ENCODE measurements at places on chromosomes 3 and 15.

DNA sequence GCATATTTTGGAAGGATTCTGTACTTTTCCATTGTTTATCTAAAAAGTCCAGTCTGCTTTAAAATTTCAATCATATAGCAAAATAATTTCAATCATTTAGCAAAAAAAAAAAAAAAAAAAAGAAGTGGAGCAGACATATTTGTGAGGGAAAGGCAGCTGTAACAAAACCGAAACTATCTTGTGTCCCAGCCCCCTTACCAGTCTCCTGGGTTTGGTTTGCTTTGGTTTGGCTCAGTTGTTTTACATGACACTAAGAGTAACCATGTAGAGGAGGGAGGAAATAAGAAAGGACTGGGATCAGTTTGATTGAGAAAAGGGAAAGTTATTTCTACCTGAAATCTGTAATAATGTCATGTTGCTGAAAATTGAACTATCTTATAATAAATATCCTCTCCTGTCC, 158.8 kb upstream of the GADL1 start:
- no peak for DNase-seq

- DNase-seq: no peak
Observed at GRCh38 chr3:46162975-46163555, 45.0 kb downstream of the CCR1 start.

DNA sequence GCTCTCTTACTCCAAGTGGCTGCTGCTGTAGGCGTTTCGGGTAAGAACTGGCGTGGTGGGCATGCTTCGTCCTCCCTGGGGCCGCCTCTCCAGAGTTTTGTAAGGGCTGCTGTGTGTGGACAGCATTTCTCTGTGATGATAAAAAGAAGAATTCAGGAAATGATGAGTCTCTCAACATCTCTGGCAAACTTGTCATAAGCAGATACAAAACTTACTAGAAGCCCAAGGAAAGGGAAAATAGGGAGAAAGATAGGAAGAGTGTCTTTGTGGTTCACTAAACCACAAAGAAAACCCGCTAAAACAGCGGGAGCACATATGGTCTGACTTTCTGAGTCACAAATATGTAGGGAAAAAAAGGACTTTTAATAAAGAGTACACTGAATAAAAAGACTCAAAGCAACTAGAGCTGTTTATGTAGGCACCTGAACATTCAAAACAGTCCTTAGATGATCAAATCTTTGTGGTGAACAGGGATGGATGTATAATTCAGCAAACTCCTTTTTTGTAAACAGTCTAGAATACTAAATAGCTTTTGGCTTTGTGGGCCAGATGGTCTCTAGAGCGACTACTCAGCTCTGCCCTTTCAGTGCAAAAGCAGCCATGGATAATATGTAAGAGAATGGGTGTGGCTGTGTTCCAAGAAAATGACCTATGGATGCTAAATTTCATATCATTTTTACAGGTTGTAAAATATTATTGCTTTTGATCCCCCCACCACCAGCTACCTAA, 60.4 kb upstream of the LMOD3 start:
- no peak for DNase-seq

DNA sequence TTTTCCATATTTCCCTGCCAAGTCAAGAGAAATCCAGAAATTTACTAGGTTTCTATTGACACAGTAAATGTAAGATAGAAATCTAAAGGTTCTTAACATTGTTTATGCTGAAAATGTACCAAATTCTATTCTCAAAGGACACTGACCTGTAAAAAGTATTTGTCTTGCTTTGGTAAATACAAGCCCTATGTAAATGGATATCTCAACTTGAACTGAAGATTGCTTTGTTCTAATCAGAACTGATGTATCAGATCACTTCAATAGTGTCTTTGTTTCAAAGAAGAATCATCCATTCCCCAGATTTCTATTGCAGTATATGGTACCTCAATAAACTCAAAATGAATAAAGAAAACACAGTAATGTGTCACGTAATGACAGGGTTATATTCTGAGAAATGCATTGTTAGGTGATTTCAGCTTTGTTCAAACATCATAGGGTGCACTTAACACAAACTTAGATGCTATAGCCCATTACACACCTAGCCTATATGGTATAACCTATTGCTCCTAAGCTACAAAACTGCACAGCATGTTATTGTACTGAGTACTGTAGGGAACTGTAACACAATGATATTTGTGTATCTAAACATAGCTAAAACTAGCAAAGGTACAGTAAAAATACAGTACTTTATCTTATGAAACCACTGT, 143.5 kb upstream of the NECTIN3 start:
- no peak for DNase-seq
